ENCODE measurements at places on chromosomes 13 and 19.

DNA sequence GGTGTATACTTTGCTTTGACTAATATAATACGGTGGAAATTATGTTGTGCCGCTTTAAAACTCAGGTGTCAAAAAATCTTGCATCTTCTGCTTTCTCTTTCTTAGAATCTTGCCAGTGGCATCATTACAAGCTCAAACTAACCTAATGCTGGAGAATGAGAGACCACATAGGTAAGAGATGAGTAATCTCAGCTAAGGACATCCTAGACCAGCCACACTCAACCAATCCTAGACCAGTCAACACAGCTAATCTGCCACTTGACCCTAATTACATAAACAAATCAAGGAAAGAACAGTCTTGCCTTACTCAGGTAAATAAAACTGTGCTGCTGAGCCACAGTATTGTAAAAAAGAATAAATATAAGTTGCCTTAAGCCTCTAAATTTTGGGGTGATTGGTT is 1323.9 kb upstream of the SPRY2 start:
- no peak for DNase-seq

GRCh38 chr19:47195434-47195833 is 35.6 kb downstream of the BBC3 start:
- no peak for DNase-seq

DNA sequence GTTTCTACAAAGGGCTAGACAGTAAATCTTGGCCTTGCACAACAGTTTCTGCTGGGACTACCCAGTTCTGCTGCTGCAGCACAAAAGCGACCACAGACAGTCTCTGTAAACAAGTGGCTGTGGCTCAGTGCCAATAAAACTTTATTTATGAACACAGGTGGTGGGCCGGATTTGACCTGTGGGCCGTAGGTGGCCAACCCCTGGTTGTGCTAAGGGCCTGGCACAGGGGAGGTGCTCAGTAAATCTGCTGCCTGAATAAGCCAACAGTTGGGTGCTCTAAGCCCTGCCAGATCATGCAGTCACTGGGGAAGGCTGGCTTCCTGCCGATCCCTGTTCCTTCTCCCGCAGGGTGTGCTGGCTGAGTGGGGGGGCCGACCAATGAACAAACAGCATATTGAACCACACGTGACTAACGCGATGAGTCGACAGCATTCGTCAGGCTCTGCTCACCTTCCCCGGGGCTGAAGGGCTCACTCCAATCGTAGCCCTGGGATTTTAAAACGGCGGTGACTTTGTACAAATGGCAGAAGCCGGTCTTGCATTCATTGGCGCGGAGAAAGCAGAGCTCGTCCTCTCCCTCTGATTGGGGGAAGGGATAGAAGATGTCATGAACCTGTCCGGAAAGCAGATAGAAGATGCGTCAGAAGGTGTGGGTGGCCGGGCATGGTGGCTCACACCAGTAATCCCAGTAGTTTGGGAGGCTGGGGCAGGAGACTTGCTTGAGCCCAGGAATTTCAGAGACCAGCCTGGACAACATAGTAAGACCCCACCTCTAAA is 24.3 kb upstream of the MYDGF start:
- no peak for DNase-seq

GRCh38 chr13:34748596-34748995 is 193.5 kb upstream of the NBEA start:
- no peak for DNase-seq

- no peak for DNase-seq
These were observed at the start of gene PGLYRP2 for GRCh38 chr19:15479391-15480345. Gene PGLYRP2 (minus strand): TSS chr19:15479501. CDS start chr19:15479371, 130 bp downstream.

GRCh38 chr13:75558145-75558840 is 8.7 kb downstream of the UCHL3 start:
- no peak for DNase-seq

- no peak for DNase-seq
These were observed 126.1 kb upstream of the MCF2L start for GRCh38 chr13:112842931-112843391.
